ENCODE measurements at places on chromosomes 3 and 15.

GRCh38 chr15:39331584-39331983, 249.3 kb upstream of the THBS1 start:
- no peak for DNase-seq

DNA sequence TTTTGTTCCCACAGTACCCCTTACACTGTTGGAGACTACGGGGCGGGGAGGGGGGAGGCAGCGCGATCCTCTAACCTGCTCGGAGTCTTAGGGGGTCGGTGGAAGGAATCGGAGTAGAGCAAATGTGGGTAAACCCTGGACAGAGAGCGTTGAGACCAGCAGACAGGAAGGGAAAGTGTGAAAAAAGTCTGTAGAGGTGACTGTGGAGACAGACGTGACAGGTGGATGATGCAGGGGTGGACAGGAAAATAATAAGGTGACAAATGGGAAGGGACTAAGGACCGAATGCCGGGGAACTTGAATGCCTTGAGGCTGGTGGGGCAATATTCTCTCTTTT, 424 bp downstream of the EAF2 start:
- DNase-seq, result no peak

- no peak for DNase-seq
These were observed 174.8 kb downstream of the SLCO3A1 start for GRCh38 chr15:92028389-92028724.

DNA sequence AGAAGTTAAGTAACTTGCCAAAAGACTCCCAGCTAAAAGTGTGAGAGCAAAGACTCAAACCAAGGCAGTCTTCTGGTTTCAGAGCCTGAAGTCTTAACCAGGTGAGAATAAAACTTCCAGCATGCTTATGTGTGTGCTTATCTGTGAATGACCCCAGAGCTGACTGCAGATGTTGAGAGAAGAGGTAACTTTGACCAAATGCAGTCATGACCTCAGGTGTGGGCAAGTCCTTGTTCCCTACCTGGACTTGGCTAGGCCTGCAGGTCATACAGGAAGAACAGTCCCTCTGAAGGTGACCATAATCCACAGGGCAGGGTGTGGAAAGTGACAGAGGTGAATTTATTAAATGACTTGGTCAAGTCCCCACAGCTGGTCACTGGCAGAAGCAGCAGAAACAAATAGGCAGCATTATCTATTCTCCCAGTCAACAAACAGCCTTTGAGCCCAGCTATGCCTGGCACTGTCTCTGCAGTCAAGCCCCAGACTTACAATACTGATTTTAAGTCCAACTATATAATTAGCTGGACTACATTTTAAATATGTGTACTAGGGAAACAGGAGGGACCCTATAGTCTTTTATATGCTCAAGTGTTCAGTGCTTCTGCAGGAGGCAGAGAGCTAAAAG, 3.0 kb upstream of the CPEB1 start:
- DNase-seq, result no peak

DNA sequence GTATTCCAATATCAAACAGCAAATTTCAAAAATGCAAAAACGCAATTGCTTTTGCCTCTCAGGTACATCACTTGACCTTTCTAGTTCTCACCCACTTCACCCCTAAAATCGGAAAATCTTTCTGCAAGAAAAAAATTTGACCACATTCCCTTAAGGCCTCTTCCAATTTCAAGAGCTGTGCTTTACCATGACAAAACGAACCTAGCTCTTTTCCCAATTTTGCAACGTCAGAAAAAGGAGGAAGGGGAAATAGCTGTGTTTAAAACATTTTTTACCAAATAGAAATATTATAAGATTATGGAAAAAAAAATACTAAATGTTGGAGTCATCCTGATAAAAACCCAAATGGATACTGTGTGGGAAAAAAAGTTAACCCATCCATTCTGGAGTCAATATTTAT, 1.1 kb upstream of the NR2C2 start:
- no peak for DNase-seq

DNA sequence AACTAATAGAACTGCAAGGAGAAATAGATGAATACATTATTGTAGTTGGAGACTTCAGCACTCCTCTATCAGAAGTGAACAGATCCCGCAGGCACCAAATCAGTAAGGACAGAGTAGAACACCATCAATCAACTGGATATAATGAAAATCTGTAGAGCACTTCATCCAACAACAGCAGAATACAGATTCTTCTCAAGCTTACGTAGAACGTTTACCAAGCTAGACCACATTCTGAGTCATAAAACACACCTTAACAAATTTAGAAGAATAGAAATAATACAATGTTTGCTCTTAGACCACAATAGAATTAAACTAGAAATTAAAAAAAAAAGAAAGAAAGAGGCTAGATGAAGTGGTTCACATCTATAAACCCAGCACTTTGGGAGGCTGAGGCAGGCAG, 70.7 kb upstream of the NEDD4 start:
- no peak for DNase-seq

GRCh38 chr3:119296727-119297122, 2.5 kb downstream of the ARHGAP31 start:
- DNase-seq, result no peak

GRCh38 chr15:88394553-88395145, 72.5 kb downstream of the MRPL46 start:
- DNase-seq, result no peak

DNA sequence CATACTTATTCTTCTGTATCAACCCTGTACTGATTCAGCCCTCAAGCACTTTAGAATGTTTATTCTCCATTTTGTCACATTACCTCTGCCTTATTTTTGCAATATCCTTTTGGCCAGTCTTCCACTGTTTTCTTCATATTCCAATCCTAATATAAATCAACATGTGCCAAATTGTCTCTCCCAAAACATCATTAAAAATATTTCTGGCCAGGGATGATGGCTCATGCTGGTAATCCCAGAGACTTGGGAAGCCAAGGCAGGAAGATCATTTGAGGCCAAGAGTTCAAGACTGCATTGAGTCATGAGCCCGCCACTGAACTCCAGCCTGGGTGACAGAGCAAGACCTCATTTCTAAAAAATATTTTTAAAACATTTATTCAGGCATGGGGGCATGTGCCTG, 641.4 kb upstream of the CBLB start:
- no peak for DNase-seq

- no peak for DNase-seq
These were observed 6.2 kb downstream of the TSPAN3 start for GRCh38 chr15:77064539-77065308.

GRCh38 chr3:137108699-137109440, 151.1 kb downstream of the IL20RB start:
- DNase-seq, result no peak

- no peak for DNase-seq
These were observed 57.7 kb downstream of the TRIM69 start for GRCh38 chr15:44794072-44794471.

- DNase-seq, result no peak
These were observed 364.2 kb downstream of the LRTM1 start for GRCh38 chr3:54563501-54564200.

GRCh38 chr3:19190602-19191001, 42.3 kb downstream of the KCNH8 start:
- DNase-seq, result no peak

GRCh38 chr3:112333381-112334317, 693 bp downstream of the CD200 start:
- DNase-seq, result no peak

DNA sequence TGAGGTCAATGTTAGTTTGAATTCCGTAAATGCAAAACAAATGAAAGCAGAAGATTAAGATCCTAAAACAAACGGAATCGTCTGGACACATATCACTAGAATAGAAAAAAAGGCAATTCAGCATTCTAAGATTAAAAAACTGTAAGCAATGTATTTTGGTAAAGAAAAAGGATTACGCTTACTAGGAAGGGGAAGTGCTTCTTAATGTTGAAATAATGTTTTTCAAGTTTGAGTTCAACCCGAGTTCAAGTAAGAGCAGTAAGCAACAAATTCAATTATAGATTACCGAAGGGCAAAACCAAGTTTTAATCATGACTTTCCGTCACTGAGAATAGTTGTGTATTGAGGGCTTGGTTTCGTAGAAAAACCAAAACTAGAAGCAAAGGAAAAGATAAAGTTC, 637 bp downstream of the CIP2A start:
- DNase-seq, result no peak

DNA sequence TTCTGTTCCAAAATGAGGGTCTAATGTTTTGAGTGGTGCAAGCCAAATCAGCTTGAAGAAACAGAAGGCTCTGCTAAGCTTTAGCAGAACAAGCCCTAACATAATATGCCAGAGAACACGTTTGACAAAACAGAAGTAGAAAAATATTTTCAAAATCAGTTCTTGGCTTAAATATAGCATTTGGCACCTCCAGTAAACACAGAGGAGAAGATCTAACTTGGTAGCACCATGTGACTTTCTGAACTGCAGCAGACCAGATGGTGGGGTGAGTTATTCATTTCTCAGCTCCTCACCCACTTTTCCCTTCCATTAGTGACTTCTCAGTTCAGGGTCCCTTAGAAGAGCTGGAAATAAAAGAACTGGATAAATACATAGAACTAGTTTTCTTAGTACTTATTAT, 395.8 kb downstream of the MAGI1 start:
- DNase-seq, result no peak

DNA sequence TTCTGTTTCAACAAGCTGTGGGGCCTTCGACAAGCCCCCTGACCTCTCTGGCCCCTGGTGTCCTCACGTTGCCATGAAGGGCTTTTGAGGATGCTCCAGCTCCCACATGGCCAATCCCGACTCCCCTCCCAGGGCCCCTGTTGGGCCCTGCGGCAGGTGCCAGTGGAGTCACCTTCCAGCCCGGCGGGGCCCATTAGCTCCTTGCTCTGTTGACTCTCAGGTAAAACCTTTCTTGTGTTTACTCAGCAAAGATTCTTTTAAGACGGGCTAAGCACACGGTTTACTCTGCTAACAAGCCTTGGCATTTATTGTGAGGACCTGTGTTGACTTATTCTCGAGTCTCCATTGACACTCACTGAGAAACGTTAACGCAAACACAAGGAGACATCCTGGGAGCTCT, 15.0 kb downstream of the RPLP1 start:
- no peak for DNase-seq

GRCh38 chr15:60932051-60932915, 296.8 kb downstream of the RORA start:
- DNase-seq, result no peak

- no peak for DNase-seq
These were observed 474.6 kb upstream of the TPRG1 start for GRCh38 chr3:188697127-188697526.

GRCh38 chr3:159649951-159650350, 338.7 kb upstream of the IL12A start:
- DNase-seq, result no peak

- DNase-seq, result no peak
These were observed 190.8 kb downstream of the ADAMTSL3 start for GRCh38 chr15:83844742-83845141.

GRCh38 chr3:32374788-32375595, 16.7 kb upstream of the CMTM7 start:
- no peak for DNase-seq

DNA sequence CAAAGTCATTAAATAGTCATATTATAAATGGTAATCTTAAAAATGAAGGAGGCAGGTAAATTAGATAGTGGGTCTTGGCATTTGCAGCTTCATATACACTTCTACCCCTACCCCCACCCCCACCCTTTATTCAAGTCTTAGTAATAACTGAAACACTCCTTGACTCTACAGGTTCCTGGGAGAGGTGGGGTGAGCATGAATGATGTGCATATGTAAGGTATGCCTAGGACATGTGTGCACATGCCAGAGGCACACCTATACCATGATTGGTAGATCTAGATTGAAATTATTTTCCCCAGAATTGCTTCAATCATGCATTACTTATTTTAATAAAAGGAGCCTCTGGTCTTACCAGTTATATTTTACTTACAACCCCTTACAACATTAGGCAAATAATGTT, 40.1 kb upstream of the PDCD6IP start:
- no peak for DNase-seq

- no peak for DNase-seq
These were observed 64.4 kb upstream of the TBC1D5 start for GRCh38 chr3:17806876-17807275.

DNA sequence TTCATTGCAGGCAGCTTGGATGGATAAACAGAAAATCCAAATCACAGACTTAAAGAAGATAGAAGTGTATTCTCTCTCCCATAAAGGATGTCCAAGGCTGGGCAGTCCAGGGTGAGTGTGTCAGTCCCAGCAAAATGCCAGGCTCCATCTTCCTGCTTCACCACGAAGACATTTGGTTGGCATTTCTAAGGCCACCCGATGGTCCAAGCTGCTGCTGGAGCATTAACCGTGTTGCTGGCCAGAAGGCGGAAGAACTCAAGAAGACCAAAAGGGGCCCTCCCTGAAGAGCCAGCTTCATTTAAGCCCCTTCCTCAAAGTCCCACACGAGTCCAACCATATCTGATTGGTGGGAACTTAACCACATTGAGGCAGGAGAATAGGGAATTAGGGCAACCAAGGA, 3.0 kb upstream of the CYP11A1 start:
- DNase-seq, result no peak

DNA sequence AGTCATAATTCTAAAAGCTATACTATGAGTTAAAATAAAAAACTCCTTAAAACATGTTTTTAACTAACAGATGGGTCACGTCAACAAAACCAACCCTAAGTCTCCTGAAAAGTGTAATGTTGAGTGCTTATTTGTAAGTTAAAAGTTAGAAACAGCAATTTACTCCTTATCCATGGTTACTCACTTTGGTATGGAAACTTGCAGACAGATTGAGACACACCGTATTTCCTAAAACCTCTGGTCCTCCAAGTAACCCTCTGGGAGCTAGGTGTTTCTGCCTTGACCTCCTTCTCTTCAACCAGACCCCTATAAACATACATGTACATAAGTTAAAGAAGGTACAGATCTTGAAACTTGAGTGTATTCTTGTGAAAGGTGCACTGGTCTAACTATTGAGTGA, 3.1 kb downstream of the COL8A1 start:
- DNase-seq, result no peak

DNA sequence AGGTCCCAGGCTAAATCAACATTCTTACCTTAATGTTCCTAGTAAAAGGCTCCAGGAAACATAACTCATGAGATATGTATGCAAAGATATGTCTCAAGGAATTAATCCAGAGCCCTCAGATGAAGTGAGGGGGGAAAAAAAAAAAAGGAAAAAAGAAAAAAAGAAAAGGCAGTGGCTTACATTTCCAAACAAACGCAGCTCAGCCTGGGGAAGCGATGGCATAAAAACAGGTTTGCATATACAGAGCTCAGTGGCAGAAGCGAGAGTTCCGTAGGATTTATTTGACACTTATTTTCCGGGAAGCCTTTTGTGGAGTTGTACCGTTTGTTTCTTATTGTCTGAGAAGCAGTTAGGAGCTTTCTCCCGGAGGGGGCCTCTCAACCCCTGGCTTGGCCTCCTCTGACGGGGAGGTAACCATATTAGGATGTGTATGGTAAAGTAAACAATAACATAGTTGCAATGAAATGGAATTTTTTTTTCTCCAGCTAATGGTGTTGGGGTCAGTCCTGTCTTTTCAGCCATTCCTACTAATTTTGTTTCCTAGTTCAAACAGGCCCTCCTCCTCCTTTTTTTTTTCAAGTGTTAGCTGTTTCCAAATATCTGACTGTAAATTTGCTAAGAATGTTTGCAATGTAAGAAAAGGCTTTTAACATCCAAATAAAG, 338.6 kb downstream of the FOXP1 start:
- DNase-seq, result no peak

GRCh38 chr3:45730409-45731154, 41.4 kb downstream of the SACM1L start:
- no peak for DNase-seq
